ELR (cell line): ENCODE measurements at places on chromosomes 3 and 15.

DNA sequence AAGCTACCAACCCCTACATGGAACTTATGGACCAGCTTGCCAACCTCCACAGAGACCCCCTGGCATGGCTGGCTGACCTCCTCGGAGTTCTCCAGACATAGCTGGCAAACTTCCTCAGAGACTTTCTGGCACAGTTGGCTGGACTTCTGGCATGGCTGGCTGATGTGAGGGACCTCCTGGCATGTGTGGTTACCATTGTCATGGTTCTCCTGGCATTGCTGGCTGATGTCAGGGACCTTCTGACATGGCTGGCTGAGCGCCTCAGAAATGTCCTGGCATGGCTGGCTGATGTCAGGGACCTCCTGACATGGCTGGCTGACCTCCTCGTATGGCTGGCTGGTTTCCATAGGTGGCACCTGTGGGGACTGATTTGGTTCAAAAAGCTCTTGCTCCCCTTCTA, 17.5 kb downstream of the MAP1A start:
- DNase-seq = no peak

- DNase-seq = peak; percentile 38
Observed at GRCh38 chr3:72042397-72043203, 257.7 kb upstream of the PROK2 start.

DNA sequence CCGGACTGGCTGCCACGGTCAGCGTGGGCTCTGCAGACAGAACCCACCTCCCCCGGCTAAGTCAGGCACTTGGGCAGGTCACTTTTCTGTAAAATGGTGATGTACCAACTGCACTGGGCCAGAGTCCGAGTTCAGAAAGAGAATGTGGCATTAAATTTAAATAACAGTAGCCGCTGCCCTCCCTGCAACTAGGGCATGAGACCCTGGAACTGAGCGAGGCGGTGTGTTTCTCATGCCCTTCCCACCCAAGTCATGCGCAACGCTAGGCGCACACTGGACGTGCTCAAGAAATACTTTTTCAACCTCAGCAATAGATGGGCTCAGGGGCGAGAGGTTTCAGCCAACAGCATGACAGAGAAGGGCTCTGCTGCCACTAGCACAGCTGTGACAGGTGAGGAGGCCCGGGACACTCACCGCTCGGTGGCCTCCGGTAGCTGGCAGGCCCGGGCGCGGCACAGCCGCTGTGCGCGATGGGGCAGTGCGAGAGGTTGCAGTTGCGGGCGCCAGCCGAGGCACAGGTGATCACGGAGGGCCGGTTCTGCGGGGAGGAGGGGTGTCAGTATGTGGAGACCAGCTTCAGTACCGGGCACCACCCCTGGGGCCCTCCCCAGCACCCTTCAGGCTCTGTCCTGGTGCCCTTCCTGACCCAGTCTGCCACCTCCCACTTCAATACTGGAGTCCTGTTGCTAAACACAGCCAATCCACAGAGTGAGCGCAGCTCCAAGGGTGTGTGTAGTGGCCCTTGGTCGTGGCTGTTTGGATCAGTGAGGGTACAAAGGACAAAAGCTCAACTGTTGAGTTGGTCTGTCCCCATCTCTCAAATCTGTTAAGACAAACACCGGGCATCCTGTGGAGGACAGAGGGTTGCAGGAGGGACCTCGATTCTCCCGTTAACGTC, 84.5 kb downstream of the VGLL4 start:
- no peak for DNase-seq

DNA sequence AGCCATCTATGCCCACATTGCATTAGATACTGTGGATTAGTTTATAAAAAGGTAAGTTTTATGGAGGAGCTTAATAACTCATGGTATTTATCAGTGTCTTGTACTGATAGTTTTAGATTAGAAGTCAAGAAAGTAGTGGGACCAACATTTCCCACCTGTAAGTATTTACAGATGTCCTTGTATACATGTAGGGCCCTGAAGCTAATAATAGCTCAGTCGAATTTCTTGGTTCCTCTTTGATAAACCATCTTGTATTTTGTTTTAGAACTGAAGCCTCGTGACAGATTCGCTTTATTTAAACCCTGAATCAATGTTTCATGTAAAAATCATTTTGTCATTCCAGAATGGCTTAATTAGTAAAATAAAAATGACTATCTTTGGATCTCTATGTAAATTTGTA, 73.4 kb downstream of the CRYBG3 start:
- no peak for DNase-seq

GRCh38 chr15:54803987-54804386, 392.8 kb downstream of the RSL24D1 start:
- DNase-seq = no peak

GRCh38 chr3:18758047-18758704, 333.0 kb upstream of the SATB1 start:
- DNase-seq = peak; percentile 25

DNA sequence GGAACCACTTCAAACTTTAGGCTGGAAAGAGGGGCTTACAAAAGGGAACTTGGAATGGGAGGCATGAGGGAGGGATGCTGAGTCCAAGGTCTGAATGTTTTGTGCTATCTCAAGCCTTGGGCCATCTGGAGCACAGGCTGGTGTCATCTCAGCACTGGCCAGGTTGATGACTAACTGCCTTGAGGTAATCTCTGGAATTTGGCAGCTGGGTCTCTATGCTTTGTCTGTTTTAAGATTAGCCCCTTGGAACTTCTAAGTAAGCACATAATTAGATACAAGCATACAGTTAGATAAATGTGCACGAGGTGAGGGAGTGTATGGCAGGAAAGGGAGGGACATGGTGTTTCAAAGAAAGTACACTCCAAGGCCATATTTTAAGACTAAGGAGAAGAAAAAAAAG, 252.4 kb upstream of the CCDC54 start:
- peak; percentile 58 for DNase-seq

GRCh38 chr3:25390605-25391004, 37.5 kb upstream of the RARB start:
- no peak for DNase-seq

GRCh38 chr15:76176487-76177085, 116.8 kb downstream of the TMEM266 start:
- DNase-seq = no peak

DNA sequence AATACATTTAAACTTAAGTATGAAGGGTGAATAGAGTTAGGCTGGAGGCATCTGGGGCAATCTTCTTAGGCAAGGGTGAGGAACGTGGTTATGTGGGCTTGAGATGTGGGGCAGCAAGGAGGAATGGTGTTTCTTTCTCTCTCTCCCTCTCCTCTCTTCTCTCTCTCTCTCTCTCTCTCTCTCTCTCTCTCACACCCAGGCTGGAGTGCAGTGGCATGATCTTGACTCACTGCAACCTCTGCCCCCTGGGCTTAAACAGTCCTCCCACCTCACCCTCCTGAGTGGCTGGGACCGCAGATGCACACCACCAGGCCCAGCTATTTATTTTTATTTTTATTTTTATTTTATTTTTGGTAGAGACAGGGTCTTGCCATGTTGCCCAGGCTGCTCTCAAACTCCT, 4.0 kb upstream of the MGA start:
- DNase-seq = peak; percentile 72

DNA sequence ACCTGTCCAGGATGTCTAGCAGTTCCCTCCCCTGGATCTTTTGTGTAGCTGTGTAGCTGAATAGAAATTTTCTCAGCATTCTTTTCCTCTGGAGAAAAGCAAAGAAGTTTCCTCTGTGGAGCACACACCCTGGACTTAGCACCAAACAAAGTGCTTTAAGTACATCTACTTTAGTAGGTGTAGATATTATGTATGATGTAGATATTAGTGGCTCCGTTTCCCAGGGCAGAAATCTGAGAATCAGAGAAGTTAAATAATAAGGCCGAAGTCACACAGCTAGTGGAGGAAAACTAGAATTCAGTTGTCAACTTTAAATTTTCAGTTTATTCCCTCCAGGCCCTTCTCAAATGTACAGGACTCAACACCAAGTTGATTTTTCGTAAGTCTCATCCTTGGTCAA, 401.7 kb upstream of the NR2F2 start:
- DNase-seq = no peak

GRCh38 chr3:107928084-107928445, 162.8 kb downstream of the CD47 start:
- DNase-seq = peak; percentile 75

GRCh38 chr3:63135367-63135766, 142.7 kb upstream of the SYNPR start:
- no peak for DNase-seq

GRCh38 chr3:32349184-32349583, 42.5 kb upstream of the CMTM7 start:
- no peak for DNase-seq

DNA sequence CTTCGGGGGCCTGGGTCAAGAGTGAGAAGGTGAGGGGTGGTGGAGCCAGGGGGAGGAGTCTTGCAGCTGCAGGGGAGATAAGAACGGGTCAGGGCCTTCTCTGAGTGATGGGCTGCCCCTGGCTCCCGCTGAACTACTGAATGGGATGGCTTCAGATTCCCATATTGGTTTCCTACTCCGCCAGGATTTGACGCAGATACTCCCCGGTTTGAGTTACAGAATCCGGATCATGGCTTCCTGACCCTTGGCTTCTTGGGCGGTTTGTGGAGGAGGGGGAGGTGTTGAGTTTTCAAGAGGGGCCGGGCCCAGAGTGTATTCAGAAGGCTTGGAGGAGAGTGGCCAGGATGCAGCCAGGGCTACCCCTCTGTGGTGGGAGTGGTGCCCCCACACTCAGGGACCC, 119.9 kb upstream of the ATP2B2 start:
- no peak for DNase-seq

- peak; percentile 27 for DNase-seq
Observed at GRCh38 chr3:192186498-192186897, 540.8 kb downstream of the FGF12 start.

DNA sequence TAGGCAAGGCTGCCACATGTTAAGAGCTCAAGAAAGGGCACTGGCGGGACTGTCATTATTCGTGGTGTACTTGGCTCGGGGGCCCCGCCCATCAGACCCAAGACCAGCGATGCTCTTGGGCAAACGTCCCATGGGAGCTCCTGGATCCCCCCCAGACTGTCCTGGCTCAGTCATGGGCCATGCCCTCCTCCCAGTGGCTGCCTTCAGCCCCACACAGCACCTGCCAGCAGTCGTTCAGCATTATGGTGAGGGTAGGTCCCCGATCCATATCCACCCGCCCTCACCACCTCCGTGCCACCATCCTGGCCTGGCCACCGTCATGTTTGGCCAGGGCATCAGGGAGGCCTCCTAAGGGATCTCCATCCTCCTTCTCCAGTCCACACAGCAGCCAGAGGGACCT, 51.4 kb upstream of the IQSEC1 start:
- DNase-seq = no peak

- peak; percentile 55 for DNase-seq
Observed at GRCh38 chr15:74977599-74977998, 17.8 kb upstream of the SCAMP5 start.

- no peak for DNase-seq
Observed at GRCh38 chr3:167736264-167736787, 805 bp downstream of the SERPINI1 start.

DNA sequence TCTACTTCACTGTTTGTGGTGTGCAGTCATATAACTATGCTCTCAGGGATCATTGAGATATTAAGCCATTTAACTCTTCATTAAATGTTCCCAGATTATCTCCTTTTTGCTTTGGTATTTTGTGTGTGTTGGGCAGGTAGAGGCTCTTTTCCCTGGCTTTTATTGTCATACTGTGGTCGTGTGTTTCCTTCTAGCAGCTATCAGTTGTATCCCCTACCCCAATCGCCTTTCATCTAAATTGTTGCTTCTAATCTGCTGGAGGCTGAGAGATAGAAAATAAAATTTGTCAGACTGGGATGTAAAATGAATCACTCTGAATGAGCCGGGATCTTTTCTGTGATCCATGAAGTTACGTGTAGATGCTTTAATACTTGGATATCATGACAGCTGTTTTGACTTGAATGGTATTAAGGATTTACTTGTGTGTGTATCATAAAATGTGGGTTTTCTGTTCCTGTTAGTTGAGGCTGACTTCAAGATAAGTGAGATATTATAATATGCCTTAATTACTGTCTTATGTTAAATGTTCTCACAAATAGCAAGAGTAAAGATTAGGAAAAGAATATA, 9.2 kb downstream of the NFKBIZ start:
- DNase-seq = no peak

DNA sequence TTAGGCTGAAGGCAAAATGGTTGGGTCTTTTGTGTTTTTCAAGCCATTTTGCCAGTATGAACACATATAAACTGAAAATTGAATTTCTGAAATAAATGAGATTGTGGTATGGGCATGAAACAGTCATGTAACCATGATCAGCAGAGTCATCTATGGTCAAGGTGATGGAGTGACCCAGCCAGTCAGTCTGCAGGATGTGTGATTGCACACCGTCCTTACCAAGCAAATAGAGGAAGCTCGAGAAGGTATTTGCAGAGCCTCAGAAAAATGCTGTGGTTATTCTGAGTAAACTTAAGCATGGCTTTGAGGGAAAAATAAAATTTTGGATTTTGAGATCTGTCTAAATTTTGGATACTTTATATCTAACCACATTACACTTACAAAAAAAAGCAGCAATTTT, 95.9 kb upstream of the RNF7 start:
- DNase-seq = no peak

GRCh38 chr3:117645561-117646242, 936.1 kb downstream of the TUSC7 start:
- peak; percentile 60 for DNase-seq

- no peak for DNase-seq
Observed at GRCh38 chr3:177837951-177838655, 640.8 kb upstream of the TBL1XR1 start.

GRCh38 chr3:147807776-147808175, 398.6 kb downstream of the ZIC1 start:
- no peak for DNase-seq

DNA sequence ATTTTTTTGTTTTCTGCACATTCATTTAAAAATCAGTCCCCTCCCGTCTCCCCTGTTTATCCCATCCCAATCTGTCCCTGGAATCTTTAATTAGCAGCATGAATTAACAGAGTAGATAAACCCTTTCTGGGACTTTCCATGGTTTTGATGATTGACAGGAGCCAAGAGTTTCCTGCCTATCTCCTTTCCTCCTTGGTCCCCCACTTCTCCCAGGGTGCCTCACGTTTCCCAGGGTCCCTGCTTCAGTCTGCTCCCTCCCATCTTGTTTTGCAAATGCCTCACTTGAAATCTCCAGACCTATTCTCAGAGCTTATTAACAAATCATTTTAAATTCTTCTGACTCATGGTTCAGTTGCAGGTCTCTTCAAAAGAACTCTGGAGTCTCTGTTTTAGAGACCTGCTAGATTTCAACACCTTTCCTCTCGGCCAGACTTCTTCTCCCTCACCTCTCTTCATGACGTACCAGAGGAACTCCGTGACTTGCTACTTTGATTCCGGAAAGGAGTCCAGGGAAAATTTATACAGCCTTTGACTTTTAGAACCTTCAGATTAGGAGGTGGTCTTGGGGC, 238.5 kb downstream of the ITPR1 start:
- DNase-seq = no peak

DNA sequence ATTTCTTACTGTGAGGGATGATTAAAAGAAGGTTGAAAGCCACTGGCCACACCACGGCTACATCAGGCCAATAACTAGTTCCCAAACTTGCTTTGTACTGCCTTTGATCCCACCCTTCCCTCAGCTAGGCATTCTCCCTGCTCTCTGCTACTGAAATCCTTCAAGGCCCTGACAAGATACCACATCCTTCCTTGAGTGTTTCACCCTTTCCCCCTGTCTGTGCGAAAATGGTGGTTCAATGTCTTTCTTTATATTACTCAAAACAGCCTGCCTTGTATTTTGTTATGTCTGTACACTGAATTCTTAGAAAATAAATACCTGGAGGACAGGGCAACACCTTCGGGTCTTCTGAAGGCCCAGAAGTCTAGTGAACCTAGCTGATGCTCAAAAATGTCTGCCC, 932 bp upstream of the VPS8 start:
- no peak for DNase-seq
